CD14-positive monocyte (primary cell): ENCODE measurements at places on chromosomes 6 and 20.

DNA sequence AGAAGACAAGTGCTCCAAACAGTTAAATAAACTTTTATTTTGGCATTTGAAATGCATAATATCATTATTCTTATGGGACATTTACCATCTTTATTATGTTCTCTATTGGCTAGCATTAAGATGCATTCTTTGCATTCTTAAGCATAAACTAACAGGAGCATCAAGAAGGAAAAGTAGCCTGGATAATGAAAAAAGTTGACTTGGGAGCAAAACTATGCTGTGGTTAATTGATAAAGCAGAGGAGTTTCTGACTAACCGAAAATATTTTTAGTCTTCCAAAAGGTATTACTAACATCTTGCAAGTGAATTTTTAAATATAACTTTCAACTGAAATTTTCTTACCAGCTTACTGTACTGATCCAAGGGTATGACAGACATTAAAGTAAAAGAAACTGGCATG is 140.3 kb downstream of the FLRT3 start:
- no peak for DNase-seq

DNA sequence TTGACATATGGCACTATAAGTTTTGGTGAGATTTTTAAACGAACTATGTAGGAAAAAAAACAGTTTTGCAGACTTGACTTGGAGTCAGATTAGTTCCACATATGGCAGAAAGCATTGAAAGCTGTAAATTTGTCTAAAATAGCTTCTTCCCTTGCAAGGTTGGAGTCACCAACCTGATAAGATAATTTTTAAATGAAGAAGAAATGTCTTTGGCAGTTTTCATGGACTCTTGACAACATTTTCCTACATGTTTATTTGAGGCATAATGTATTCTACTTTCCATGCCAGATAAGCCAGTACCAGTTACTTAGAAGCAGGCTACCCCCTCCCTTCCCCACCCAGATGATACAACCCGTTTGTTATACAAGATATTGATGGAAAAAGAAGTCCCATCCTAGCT is 5.2 kb downstream of the KLHL32 start:
- DNase-seq, result no peak

GRCh38 chr6:137871831-137872454 is 4.9 kb downstream of the TNFAIP3 start:
- DNase-seq, result no peak

DNA sequence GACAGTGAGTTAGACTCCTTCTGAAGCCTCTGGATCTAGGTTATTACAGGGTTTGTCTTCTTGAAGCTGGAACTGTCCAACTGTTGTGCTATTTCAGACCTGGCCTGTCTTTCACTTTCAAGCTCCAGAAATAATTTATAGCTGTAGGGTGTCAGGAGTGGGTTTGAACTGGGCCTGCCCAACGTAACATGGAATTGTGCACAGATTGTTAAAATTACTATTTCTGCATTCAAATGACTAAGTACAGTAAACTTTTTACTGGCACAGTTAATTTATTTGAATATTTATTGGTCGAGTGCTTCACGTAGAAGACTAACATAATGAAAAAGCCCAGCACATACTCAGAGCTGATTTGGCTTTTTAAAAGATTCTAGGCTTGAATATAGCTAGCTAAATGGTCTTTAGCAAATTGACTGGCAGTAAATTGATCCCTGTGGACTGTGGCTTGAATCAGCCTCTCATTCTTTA is 74.3 kb downstream of the ARID1B start:
- no peak for DNase-seq

DNA sequence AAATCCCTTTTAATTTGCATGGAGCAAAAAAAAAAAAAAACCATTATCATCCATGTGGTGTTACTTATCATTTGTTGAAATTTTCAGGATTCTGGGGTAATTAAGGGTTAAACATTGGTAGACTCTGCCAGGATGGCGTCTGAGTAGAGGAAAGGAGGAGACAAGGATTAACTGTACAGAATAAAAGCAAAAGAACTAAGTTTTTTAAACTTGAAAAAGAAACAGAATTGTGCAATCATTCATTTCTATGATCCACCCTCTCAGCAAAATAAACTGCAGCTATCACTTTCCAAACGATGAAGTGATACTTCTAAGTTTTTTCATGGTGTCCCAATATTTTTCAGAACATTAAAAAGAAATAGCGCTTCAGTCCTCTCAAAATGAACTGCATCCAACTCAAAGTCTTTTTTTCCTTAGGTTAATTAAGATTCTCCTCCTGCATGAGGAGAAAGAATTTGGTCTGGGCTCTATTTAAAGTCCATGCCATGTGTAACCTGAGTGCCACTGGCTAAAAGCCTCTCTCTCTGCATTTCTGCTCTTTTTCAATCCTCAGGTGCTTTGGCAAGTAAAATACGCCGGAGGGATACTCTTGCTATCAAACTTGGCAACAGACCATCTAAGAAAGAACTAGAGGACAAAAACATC is 69.5 kb upstream of the LTV1 start:
- no peak for DNase-seq

DNA sequence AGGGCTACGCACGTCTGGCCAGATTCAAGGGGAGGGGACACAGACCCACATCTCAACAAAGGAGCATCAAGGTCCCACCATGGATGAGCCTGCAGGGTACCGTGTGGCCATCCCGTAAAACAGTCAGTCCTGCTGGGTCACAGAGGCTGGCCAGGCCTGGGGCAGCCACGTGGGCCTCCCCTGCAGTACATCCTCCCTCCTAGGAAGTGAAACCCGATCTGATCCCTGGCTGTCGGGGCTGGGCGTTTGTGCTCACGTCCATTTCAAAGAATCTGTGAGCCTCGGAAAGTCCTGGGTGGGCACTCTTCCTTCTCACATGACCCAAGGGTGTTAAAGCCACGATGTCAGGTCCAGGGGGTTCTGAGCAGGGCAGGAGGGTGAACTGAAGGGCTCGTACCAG is 14.3 kb downstream of the SULF2 start:
- peak; percentile 43 for DNase-seq
